ENCODE measurements at places on chromosomes 6 and 20. TPM values are rescaled to one million over a fixed set of nuclear protein-coding genes. Genes with fewer than 3 reads are reported as not detected.

The SENP6 gene
- total RNA-seq: 104 TPM

The SERPINB6 gene
- total RNA-seq: 83.4 TPM

The EEF1A2 gene
- 1,067 TPM for total RNA-seq

The ASIP gene
- not detected for total RNA-seq

The DEFB119 gene
- total RNA-seq: not detected

The SIRPG gene
- total RNA-seq: not detected

The LY6G5C gene
- total RNA-seq: 1.2 TPM

The ATP6V1G2 gene
- 28.8 TPM for total RNA-seq

The CFAP61 gene
- not detected for total RNA-seq

The BTN1A1 gene
- not detected for total RNA-seq

The CCN5 gene
- not detected for total RNA-seq

The PDE10A gene
- 5.4 TPM for total RNA-seq

The DACT2 gene
- 0.49 TPM for total RNA-seq

The SNAI1 gene
- 13.4 TPM for total RNA-seq

The C6orf132 gene
- 1.7 TPM for total RNA-seq

The MYCT1 gene
- total RNA-seq: not detected

The CD164 gene
- total RNA-seq: 105 TPM

The OXT gene
- not detected for total RNA-seq

The CHRNA4 gene
- total RNA-seq: 0.11 TPM

The SLC17A2 gene
- total RNA-seq: not detected

The LZTS3 gene
- 30.9 TPM for total RNA-seq

The KCNK16 gene
- total RNA-seq: not detected

The FLOT1 gene
- 208 TPM for total RNA-seq

The KHDC1L gene
- not detected for total RNA-seq

The ZNF322 gene
- 18.1 TPM for total RNA-seq

The SLC16A10 gene
- total RNA-seq: 21.4 TPM

The DEFB129 gene
- not detected for total RNA-seq

The IRF4 gene
- not detected for total RNA-seq

The TFAP2B gene
- total RNA-seq: not detected

The ADGRF5 gene
- total RNA-seq: not detected

The FOXF2 gene
- not detected for total RNA-seq

The SLC24A3 gene
- 1.7 TPM for total RNA-seq

The NKX2-2 gene
- total RNA-seq: not detected
